ENCODE measurements at places on chromosomes 16 and 17.

- no peak for DNase-seq
These were observed 48.5 kb upstream of the MRC2 start for GRCh38 chr17:62578757-62579487.

DNA sequence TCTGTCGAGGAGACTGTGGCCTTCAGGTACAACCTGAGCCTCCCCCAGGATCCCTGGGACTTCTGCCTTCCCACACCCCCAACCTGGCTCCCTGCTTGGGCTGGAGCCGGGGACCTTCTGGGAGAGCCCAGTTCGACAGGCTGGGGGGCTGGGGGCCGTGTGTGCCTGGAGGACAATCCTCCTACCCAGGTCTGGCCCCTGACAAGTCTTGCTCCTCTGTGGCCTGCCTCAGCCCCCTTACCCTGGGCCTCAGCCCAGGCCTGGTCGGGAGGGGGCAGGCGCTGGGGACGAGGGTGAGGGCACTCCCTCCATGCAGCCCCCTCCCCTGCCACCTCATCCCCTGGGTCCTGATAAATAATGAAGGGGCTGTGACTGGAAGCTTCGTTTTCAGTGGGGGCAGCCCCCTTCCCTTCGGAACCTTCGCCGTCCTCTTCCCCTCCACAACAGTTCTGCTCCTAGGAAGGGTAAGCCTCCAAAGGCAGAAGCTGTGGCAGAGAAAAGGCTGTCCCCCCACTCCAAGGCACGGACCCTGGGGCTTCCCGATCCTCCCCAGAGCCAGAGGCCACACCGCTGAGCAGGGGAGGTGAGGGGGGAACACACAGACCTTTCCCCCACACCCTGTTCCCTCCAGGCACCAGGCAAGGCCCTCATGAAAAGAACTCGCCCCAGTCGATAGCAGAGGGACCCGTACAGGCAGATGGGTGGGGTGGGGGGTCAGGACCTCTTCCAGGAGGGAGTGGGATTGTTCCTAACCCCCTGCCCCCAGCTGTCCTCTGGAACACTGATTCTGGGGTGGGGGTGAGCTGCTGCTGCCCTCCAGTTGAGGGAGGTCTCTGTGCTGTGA, 5.0 kb upstream of the BAHCC1 start:
- no peak for DNase-seq

GRCh38 chr17:74838274-74838673, 21.4 kb downstream of the GRIN2C start:
- DNase-seq: no peak

DNA sequence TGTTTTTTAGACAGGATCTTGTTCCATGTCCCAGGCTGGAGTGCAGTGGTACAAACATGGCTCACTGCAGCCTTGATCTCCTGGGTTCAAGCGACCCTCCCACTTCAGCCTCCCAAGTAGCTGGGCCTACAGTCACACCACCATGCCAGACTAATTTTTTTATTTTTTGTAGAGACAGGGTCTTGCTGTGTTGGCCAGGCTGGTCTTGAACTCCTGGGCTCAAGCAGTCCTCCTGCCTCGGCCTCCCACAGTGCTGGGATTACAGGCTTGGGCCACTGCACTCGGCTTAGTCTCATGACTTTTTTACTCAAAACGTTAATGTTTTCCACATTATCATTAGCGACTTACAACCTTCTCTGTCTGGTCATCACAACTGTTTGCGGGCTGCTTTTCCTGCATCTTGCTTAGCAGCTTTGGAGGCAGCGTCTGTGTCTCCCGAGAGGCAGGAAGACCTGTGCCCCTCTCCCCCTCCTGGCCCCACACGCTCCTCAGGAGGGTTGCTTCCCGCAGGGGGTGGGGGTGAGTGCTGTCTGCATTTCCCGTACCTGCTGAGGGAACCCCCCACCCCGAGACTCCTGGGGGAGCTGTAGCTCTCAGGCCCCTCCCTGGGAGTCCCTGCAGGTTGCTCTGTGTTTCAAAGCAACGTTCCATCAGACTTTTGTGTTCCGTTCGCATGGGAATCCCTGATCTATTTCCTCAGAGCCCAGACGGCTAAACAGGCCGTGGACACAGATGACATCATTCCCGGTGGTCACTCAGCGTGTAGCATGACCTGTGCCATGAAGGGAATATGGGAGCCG, 52.6 kb downstream of the PGS1 start:
- DNase-seq: no peak

DNA sequence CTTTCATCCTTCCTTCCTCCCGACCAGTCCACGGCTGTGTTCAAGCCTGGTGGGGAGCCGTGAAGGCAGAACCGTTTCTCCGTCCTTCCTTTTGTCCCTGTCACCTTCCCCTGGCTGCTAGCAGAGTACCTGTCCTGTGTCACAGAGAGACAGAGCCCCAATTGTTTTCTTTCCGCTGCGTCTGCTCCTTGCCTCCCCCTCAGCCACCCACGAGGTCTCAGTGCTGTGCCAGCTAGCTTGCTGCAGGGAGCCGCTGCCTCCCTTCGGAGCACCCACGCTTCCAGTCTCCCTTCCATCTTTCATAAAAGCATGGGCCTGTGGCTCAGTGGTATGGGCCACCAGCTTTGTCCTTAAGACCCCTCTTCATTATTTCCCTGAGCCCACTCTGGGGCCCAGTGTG, 62.2 kb downstream of the MPRIP start:
- no peak for DNase-seq

DNA sequence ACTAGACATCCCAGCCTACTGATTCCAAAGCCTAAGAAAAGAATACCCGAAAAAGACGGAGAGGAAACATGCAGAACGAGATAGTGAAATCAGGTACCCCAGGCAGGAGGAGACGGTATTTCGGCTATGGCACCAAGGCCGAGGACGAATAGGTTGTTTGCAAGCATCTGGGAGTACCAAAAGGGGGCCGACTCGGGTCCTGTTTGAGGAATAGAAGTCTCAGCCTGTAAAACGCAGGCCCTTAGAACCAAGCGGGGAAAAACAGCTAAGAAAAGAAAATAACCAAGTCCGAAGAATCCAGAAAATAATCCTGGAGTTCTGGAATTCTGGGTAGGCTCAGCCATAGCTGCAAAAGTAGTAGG, 537 bp downstream of the SLC35B1 start:
- DNase-seq: no peak

DNA sequence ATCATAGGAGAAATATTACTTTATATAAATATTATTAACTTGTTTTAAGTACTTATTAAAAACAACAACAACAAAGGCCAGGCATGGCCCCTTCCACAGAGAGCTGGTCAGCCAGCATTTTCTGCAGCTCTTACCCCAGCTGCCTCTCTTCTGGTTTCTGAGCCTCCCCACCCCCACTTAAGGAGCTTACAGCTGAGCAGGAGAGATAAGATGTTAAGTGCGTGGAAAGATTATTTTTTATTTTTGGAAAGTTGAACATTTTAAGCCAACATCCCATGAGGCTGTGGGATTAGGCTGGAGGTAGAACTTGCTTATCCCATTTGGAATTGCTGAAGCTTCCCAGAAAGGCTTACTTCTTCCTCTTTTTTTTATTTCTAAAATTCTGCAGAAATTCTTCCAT, 401.2 kb downstream of the SEC14L1 start:
- DNase-seq: no peak

- DNase-seq: no peak
These were observed 29.9 kb downstream of the KANSL1 start for GRCh38 chr17:46163316-46163715.

DNA sequence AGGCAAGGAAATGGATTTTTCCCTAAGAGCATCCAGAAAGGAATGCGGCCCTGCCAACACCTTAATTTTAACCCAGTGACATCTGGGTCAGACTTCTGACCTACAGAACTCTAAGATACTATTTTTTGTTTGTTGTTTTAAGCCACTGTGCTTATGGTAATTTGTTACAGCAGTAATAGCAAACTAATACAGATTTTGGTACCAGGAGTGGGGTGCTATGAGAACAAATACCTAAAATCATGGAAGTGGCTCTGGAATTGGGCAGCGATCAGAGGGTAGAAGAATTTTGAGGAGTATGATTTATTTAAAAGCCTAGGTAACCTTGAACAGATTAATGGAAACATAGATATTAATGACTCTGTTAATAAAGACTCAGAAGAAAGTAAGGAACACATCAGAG, 208.2 kb downstream of the ZNF423 start:
- no peak for DNase-seq

GRCh38 chr16:84718-85406, 6.8 kb downstream of the MPG start:
- DNase-seq: peak; percentile 53

GRCh38 chr17:67707442-67707841, 10.3 kb upstream of the NOL11 start:
- DNase-seq: no peak

- DNase-seq: no peak
These were observed 1.5 kb downstream of the N4BP1 start for GRCh38 chr16:48608452-48608851.

- no peak for DNase-seq
These were observed 44.7 kb downstream of the REXO5 start for GRCh38 chr16:20850981-20851380.

DNA sequence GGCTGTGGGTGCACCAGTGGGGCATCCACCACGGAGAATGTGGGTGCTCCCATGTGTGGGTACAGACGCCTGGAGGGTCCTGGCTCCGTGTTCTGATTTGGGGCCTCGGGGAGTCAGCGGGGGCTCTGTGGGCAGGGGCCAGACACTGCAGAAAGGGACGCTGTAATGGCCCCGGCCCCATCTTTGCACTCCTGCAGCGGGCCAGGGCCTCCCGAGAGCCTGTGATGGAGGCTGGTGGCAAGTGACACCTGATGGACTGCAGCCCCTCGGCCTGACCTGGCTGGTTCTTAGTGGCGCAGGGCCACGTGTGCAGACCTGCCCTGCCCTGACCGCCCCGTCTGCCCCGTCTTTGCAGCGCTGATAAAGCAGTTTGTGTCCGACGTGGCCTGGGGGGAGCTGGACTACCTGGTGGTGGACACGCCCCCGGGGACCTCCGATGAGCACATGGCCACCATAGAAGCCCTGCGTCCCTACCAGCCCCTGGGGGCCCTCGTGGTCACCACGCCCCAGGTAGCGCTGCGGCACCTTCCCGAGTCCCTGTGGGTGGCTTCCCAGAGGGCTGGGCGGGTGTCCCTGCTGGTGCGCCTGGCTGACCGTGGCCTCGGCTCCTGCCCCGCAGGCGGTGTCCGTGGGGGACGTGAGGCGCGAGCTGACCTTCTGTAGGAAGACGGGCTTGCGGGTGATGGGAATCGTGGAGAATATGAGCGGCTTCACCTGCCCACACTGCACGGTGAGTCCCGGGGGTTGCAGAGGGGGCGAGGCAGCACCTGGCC, 4.7 kb downstream of the NUBP2 start:
- DNase-seq: no peak

DNA sequence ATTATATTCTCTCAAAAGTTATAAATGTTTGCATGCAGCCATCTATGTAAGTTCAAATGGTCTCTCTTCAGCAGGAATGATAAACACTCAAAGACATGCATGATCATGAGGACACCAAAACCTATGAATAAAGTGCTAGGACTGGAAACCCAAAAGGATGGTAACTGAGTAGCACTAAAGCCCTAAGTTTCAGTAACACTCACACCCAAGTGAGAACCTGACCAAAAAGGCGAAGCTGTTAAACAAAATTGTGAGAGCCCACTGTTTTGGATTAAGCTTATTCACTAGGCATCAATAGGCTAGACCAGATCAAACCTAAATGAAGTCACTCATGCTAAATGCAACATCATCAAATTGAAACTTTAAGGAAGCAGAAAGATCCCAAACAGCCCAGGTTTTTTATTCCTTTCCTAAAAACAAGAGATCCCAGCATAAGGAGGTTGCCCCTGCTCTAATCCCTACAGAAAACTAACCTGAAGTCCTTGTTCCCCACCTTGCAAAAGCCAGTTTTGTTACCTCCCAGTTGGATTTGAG, 42.4 kb downstream of the GLG1 start:
- DNase-seq: no peak

GRCh38 chr17:56602292-56603130, 9.0 kb downstream of the NOG start:
- DNase-seq: no peak

GRCh38 chr16:4984174-4984990, 26.3 kb downstream of the SEC14L5 start:
- no peak for DNase-seq

- no peak for DNase-seq
These were observed 331 bp upstream of the ZNF287 start for GRCh38 chr17:16569358-16569712.

DNA sequence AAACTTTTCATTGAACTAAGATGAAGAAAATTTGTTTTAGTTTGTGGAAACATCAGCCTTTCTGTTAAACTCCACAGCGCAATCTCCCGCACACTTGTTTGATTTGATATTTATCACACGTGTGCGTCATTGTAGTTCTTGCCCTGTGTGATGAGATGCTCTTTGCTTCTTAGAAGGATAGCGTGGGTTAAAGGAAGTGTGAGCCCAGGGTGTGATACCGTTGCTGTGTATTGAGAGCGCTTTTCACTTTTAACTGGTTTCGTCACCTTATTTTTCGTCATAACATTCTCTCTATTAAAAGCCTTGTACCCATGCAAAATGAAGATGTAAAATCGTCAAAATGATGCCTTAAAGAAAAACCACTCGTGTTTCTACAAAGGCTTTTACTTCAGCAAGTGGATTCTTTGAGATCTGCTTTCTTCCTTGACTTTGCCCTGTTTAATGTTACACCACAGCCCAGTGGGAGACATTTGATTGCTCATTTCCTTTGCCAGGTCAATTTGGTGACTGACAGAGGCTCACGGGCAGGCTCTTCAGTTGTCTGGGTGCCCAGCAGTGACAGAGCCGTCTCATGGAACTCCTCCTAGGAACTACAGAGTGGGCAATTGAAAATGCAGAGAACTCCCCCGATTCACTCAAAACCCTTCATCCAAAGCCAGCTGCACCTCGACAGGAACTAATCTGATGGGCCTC, 61.1 kb downstream of the RPA1 start:
- no peak for DNase-seq

DNA sequence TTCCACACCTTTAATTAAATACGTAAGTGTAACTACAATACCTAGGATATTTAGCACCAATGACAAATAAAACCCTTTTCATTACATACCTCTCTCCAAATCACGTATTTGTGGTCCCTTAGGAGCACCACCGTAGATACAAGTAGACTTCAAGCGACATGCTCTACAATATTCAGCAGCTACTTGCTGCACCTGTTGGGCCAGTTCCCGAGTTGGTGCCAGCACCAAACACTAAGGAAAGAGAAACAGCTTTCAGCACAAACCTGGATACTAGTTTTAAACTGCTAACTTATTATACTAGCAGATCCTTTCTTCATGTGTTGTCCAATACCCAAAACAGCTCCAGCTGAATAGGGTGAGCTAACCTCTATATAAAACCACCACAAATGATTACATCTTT, 2.7 kb downstream of the DDX5 start:
- no peak for DNase-seq

DNA sequence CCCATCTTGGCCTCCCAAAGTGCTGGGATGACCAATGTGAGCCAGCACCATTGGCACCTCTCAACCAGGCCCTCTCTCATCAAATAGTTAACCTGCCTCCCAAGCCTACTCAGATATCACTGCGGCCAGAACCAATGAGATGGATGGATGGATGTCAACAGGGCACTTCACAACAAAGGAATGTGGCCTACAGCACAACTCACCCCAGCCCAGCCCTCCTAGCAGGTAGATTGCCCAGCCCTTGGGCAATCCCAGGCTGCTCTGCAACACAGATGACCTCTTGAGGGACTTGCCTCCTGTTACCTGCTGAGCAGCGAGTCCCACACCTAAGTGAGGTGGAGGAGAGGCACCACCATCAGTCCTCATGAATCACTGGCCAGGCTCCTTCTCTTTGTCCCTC, 22.6 kb upstream of the KIFC3 start:
- no peak for DNase-seq

- no peak for DNase-seq
These were observed 28.4 kb upstream of the CBFA2T3 start for GRCh38 chr16:89005201-89006035.

- no peak for DNase-seq
These were observed 2.2 kb downstream of the KIAA0753 start for GRCh38 chr17:6638046-6638908.

Data from stomach (tissue), 19 donors.